ENCODE measurements at places on chromosomes 1 and 21. TPM values are rescaled to one million over a fixed set of nuclear protein-coding genes. Genes with fewer than 3 reads are reported as not detected.

Gene RHOU
- 38.4 TPM for total RNA-seq

Gene NEK2
- total RNA-seq, result not detected

- DNase-seq, result no peak
These were observed 9.7 kb upstream of the OR2M3 start for GRCh38 chr1:248187363-248187762.

- DNase-seq, result no peak
These were observed 84.4 kb upstream of the JAK1 start for GRCh38 chr1:65050735-65051134.

DNA sequence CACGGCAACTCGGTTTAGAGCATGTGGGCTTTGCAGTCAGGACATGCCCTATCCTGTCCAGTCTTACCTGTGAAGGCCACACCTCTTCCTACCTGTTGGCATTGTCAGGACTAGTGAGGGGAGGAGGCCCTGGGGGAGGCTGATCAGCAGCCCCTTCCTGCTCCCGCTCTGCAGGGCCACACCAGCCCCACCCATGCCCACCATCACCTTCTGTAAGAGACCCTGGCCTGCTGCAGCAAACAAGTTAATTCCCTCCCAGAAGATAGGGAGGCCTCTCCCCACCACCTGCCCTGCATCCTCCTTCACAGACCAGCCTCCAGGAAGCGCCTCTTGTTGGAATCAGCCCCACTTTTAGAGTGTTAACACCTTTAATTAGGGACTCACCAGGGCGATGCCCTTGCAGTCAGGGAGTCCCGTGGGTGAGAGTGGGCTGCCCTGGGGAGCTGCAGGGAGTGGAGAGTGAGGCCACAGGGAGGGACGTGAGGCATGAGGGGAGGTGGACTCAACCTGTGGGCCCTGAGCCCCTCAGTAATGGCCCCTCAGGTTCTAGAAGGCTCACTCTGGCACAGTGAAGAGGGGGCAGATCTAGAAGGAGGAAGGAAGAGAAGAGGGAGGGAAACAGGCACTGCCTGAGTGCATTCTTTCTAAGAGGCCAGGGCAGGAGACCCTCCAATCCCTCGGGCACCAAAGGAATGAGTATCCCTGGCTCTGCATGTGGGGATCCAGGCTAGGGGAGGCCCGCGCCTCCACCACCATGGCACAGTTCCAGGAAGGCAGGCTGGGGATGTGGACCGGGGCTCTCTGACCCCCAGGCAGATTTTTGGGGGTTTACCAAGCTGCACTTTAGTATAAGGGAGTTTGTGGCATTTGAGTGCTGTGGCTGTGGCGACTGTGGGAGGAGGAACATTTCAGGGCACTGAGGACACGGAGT, 8.2 kb downstream of the UMODL1 start:
- DNase-seq, result no peak

DNA sequence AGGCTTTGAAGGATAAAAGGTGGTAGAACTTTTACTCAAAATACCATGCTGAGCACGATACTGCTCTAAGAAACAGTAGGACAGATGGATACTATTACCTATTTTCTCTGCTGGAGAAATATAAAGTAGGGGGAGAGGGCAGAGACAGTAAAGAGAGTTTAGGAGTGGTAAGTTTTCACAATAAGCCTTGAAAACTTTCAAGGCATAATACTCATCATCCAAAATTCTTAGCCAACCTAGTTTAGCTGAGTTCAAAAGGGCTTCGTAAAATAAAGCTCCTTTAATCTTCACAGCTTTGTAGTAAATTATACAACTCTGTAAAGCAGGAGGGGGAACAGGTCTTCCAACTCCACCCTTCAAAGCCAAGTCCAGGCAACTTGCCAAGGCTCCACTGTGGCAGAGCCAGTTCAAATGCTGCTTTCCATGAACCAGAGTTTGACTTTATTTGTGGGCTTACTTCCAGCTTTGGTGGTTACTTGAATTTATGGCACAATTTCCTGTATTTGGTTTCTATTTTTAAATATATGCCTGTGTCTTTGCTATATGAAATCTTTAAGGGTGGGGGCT, 15.5 kb downstream of the TEX38 start:
- DNase-seq, result peak; percentile 93

DNA sequence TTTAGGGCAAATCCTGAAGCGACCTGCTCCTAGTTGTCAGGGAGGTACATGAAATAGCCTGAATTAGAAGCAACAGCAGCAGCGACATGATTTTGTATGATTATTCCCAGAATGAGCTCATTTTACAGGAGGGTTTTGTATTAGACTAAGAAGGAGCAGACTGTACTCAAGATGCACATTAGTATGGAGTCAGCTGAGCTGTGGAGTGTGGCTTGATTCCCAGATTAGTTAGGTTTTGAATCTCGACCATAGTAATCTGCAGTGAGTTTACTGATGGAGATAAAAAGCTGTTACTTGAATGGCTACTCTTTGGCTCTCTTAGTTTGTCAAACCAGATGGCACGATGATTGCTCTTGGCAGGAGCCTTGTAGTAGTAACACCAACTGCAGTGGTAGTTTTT, 143.1 kb downstream of the PHTF1 start:
- DNase-seq, result no peak

- no peak for DNase-seq
These were observed 36.5 kb upstream of the BARHL2 start for GRCh38 chr1:90753556-90753955.

GRCh38 chr1:76408303-76408702, 333.8 kb downstream of the ST6GALNAC3 start:
- no peak for DNase-seq

Measured in thyroid gland (tissue), 4 donors.